ENCODE measurements at places on chromosomes 1 and 21. TPM values are rescaled to one million over a fixed set of nuclear protein-coding genes. Genes with fewer than 3 reads are reported as not detected.

ARHGEF11 gene
- 38.8 TPM for total RNA-seq

GOLT1A gene
- not detected for total RNA-seq

RGS1 gene
- 27.7 TPM for total RNA-seq

- H3K4me1 ChIP-seq, result no peaks in the 10 kb centered on the region
- H3K36me3 ChIP-seq, result no peaks in the 10 kb centered on the region
- H3K27ac ChIP-seq, result no peak overlapping the region
- no peaks in the 10 kb centered on the region for H3K27me3 ChIP-seq
Observed at GRCh38 chr1:98732985-98733781, 71.7 kb downstream of the SNX7 start.

GRCh38 chr1:19811206-19811851 is 3.8 kb downstream of the RNF186 start:
- H3K27me3 ChIP-seq, result no peaks in the 10 kb centered on the region
- H3K27ac ChIP-seq, result no peak overlapping the region
- H3K4me3 ChIP-seq, result no peak overlapping the region
- no peaks in the 10 kb centered on the region for H3K36me3 ChIP-seq
- no peaks in the 10 kb centered on the region for H3K4me1 ChIP-seq

GRCh38 chr1:245306628-245307410 is 152.0 kb downstream of the KIF26B start:
- H3K27ac ChIP-seq, result no peak overlapping the region
- no peak for DNase-seq
- H3K36me3 ChIP-seq, result no peaks in the 10 kb centered on the region
- H3K4me3 ChIP-seq, result no peak overlapping the region

DNA sequence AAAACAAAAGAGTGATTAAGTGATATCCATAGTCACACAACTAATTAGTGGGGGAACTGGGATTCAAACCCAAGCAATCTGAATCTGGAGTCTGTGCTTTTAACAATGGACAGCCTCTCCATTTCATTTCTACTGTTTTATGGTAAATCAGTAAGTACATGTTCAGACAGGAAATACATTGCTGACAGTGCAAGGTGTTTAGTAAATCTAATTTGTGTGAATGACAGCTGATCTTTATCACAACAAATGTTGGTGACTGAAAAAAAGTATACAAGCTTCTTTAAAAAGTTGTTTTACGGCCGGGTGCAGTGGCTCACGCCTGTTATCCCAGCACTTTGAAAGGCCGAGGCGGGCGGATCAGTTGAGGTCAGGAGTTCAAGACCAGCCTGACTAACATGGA is 20.6 kb downstream of the DONSON start:
- H3K27me3 ChIP-seq, result no peaks in the 10 kb centered on the region
- no peak overlapping the region for H3K4me3 ChIP-seq

DNA sequence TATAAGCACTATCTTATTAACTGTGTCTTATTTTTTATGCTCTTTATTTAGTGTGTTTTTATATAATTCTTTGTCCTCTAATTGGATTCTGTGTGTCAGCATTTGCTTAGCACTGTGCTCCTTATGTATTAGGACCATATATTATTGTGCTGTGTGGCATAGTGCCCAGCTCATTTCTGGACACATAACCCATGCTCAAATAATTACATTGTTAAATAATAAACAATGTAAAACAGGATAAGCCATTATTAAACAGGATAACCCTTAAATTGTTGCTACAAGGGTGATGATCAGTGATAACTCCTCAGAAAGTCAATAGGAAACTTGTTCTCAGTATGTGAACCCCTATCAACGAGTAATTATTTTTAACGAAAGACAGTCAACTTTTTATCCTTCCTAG is 150.4 kb downstream of the ADGRL4 start:
- no peak for DNase-seq
- no peaks in the 10 kb centered on the region for H3K36me3 ChIP-seq
- H3K4me3 ChIP-seq, result no peak overlapping the region
- H3K4me1 ChIP-seq, result no peaks in the 10 kb centered on the region

DNA sequence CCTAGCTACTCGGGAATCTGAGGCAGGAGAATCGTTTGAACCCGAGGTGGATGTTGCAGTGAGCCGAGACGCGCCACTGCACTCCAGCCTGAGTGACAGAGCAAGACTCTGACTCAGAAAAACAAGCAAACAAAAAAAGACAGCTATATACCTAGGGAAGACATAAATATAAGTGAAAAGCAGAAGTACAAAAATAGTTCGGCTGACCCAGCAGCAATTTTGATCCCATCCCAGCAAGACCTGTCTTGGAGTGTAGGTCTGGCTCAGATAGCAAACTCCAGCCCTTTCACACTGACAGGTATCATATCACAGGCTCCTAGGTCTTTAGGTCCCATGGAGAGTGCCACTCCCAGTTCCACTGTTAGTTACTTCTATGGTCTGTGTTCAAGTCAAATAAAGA is 14.6 kb downstream of the MTX1 start:
- DNase-seq, result no peak
- H3K36me3 ChIP-seq, result no peaks in the 10 kb centered on the region
- no peak overlapping the region for H3K4me3 ChIP-seq
- H3K27me3 ChIP-seq, result no peaks in the 10 kb centered on the region
- H3K4me1 ChIP-seq, result peaks cover 47% of the 10 kb centered on the region
- H3K27ac ChIP-seq, result no peak overlapping the region

DNA sequence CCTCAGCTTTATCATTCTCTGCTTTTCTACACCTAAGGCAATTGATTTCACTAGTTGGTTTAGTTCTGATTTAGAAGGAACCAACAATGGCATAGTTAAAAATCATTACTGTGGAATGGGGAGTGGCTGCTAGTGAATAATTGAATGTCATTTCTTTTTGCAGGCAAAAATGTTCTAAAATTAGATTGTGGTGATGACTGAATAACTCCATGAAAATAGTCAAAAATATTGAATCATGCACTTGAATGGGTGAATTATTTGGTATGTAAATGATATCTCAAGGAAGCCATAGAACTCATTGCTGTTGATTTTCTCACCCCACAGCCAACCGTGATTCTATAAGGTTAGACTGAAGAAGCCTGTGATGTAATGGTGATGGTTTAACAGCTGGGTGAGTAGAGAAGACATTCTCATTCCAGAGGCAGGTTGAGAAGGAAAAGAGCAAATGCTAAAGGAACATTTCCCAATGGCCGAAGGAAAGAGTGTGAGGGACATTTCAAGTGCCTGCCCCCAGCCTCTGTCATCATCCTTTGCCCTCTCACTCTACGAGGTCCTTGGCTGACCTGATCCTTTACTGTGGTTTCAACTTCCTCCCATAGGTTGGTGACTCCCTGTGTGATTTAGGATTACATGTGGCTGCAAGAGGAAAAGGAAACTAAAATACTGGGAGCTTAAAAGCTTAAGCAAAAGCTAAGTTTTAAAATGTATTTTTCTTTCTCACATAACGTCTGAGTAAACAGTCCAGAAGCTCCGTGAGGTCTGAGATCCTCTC is 12.5 kb downstream of the OVAAL start:
- no peak overlapping the region for H3K27ac ChIP-seq
- no peak for DNase-seq
- H3K27me3 ChIP-seq, result no peaks in the 10 kb centered on the region
- H3K36me3 ChIP-seq, result no peaks in the 10 kb centered on the region
- H3K4me1 ChIP-seq, result peaks cover 14% of the 10 kb centered on the region
- no peak overlapping the region for H3K4me3 ChIP-seq
